ENCODE measurements at places on chromosomes 1 and 21.

DNA sequence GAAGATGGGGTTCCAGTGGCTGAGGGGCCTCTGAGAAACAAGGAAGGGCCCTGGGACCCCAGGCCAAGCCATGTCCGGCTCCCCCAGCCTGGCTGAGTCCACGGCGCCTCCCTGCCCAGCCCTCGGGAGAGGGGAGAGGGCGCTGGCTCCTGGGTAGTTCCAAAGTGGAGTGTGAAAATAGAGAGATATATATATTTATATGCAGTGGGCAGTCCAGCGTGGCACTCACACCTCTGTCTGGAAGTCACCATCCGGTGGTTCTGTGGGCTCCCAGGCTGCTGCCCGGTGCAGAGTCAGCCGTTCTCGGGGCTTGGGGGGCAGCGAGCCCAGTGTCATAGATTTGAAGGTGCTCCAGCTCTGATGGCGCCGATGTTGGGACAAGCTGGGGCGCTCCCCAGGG lies 23.4 kb upstream of the COL16A1 start:
- no peak for DNase-seq

GRCh38 chr1:78079580-78079979 lies 33.8 kb downstream of the GIPC2 start:
- no peak for DNase-seq

DNA sequence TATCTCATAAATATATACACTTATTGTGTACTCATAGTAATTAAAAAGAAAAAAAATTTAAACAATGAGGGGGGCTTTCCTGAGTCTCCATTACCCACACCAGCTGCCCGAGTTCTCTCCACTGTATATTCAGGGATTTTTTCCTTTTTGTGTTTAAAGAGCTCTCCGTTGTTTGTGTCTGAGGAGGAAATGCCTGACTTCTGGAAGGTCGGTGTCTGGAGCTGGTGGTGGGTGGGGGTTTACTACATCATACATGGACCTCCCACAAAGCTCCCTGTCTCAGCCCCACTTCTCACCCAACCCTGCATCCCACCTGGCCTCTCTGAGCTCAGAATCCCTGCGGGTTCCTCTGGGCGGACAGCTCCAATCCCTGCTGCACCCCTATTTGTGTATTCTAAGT lies 64.1 kb upstream of the ETV3 start:
- no peak for DNase-seq

GRCh38 chr21:27581168-27581567 lies 614.3 kb upstream of the ADAMTS5 start:
- no peak for DNase-seq

DNA sequence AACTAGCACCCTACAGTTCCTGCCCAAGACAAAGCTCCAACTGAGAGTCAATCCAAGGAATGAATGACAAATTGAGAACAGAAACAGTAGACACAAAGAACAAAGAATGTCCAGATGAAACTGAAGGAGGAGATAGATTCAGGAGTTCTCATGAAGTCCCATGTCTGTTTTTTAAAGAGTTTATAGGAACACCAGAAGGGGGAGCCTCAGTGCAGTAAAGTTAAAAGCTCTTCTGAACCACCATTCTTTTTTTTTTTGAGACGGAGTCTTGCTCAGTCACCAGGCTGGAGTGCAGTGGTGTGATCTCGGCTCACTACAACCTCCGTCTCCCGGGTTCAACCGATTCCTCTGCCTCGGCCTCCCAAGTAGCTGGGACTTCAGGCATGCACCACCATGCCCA lies 323.6 kb downstream of the MRPL39 start:
- DNase-seq = no peak

DNA sequence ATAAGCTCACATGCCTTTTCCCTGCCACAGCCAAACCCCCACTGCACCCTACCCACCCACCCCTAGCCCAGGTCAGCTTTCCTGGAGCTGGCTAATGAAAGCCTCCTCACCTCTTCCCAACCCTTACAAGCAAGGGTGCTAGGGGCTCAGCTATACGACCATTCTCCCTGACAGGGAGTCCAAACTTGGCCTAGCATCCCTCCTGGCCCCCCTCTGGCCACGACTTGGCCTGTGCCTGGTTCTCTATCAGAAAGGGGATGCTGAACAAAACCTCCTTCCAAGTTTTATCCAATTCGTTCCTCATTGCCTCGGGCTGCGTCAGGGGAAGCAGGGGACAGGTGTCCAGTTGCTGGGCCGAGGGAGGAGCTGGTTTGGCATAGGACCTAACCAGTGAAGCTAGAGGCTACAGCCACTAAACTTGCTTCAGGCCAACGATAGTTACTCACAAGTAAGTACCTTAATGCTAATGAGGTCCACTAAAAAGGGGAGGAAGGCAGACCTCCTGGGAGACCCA lies 8.6 kb downstream of the TMEM81 start:
- DNase-seq = no peak

DNA sequence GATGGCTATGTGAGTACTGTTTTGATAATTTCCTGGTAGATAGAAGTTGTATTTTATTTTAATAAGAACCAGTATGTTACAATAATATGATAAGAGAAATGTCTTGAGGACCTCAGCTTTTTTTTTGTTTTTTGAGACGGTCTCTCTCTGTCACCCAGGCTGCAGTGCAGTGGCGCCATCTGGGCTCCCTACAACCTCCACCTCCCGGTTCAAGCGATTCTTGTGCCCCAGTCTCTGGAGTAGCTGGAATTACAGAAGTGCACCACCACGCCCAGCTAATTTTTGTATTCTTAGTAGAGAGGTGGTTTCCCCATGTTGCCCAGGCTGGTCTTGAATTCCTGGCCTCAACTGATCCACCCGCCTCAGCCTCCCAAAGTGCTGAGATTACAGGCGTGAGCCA lies 968.1 kb upstream of the ADGRL4 start:
- DNase-seq = no peak

DNA sequence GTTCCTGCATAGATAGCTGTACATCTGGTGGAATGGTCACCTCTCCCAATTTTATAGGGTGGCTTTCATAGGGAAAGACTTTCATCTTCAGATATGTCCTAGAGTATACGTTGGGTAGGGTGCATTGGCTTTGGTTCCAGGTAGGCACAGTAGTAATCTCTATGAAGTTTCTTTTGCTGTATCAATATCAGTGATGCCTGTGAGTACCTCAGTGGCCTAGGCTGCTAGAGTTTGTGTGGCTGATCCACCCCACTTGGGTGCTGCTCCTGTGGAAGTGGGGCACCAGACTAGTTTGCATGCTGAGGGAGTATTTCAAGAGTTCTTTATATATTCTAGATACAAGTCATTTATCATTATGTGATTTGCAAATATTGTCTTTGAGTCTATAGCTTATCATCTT lies 370.5 kb upstream of the VAMP3 start:
- no peak for DNase-seq

GRCh38 chr1:162117039-162117774 lies 47.7 kb downstream of the NOS1AP start:
- DNase-seq = no peak

DNA sequence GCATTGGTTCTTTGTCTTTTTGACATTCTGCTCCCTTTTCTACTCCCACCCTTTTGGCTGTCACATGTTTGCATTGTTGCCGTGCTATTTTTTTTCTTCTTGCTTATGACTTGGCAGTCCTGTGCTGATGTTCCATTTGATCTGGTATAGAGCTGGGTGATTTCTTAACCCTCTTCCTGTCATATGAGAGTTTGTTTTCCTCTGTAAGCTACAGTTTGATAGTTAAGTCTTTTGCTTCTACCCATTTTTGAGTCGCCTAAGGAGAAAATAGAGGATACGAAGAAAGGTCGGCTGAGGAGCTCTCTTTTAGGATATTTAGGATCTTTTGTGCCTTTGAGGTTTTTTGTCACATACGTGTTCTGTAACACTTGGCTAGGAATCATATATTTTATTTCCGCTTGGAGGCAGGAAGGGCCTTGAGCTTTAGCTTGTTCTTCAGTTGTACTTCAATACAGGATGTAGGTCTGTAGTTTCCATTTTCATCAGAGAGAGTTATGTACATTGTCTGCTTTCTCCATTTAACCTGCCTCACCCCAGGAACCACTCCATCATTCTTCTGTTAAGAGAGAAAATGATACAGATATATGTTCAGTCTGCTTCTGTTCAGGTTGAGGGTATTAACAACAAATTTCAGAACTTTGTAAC lies 150.7 kb downstream of the BACH1 start:
- DNase-seq = no peak

- no peak for DNase-seq
Observed at GRCh38 chr1:223328566-223328965, 35.4 kb downstream of the SUSD4 start.

- DNase-seq = no peak
Observed at GRCh38 chr1:234466945-234467344, 12.0 kb downstream of the TARBP1 start.

GRCh38 chr1:64133036-64133435 lies 70.4 kb upstream of the UBE2U start:
- DNase-seq = no peak

DNA sequence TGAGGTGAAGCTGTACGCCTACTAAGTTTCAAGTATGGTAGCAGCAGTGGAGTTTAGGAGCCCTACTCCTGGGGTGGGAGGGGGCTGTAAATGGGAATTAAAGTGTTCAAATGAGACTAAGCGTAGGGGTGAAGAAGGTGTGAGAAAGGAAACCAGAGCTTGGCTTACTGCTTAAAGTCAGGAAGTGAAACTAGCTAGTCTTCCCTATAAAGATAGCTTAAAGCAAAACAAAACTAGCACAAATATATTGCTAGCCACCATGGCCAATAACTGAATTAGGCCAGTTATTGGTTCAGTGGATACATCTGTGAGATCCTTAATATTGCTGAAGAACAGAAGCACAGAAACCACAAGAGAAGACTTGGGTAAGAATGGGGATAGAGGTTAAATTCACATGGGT lies 492.2 kb upstream of the PKN2 start:
- DNase-seq = no peak

DNA sequence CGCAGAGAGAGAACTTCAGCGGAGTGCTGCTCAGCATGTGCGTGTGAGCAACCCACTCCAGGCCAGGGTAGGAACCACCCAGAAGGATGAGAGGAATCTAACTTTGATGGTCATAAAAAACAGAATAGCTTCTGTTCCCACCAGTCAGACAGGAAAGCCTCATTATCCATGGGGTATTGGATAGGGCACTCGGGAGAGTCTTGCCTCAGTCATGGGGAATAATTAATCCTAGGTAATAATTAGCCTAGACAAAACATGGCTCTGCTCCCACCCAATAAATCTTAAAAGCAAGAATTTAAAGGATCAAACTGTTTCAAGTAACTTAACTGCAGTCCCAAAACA lies 35.3 kb downstream of the LDLRAD1 start:
- no peak for DNase-seq

DNA sequence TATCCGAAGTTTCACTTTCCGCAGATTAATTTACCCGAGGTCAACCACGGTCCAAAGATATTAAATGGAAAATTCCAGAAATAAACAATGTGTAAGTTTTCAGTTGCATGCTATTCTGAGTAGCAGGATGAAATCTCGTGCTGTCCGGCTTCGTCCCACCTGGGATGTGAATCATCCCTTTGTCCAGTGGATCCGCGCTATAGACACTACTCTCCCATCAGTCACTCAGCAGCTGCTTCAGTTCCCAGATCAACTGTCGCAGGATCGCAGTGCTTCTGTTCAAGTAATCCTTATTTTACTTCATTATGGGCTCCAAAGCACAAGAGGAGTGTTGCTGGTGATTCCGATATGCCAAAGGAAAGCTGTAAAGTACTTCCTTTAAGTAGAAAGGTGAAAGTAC lies 8.3 kb upstream of the LRP8 start:
- no peak for DNase-seq

Data from progenitor cell of endocrine pancreas (in vitro differentiated cells).